ENCODE measurements at places on chromosomes 11 and 22.
A peak's percentile ranks its signal among the peaks of the same experiment; 100 is the strongest.

- no peak for DNase-seq
These were observed 305.8 kb downstream of the TTC28 start for GRCh38 chr22:28373831-28374230.

GRCh38 chr11:84685149-84685548 lies 942.0 kb downstream of the DLG2 start:
- DNase-seq, result no peak

- DNase-seq, result no peak
These were observed 11.4 kb upstream of the DENND5A start for GRCh38 chr11:9276571-9276970.

GRCh38 chr11:7532405-7533145 lies 18.8 kb downstream of the PPFIBP2 start:
- DNase-seq, result no peak

GRCh38 chr11:68615657-68616056 lies 68.7 kb upstream of the GAL start:
- no peak for DNase-seq

- DNase-seq, result no peak
These were observed 1.6 kb downstream of the YIF1A start for GRCh38 chr11:66287211-66287888.

GRCh38 chr22:19105456-19105855 lies 16.8 kb downstream of the DGCR2 start:
- DNase-seq, result no peak

DNA sequence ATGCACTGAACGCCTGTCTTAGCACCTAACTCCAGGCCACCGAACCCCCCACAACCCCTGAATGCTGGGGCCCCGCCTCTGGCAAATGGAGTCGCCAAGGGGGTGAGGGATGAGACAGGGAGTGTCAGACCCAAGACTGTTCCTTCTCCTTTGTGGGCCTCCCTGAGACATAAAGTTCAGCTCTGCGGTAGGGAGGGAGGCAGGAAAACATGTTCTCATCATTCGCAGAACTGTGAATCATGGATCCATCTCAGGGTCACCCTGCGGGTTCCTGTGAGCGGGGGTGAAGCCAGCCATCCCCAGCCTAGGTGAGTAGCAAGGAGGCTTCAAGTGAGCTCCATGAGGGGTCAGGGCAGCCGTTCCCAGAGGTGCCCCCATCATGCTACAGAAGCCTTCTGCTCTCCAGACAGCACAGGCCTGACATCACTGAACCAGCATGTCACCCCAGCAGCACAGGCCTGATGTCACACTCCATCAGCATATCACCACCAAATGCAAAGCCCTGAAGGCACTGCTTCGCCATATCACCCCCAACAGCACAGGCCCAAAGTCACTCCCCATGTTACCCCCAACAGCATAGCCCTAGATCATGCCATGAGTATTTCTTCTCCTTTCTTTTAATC lies 27.2 kb downstream of the TMPRSS6 start:
- no peak for DNase-seq

GRCh38 chr11:126190792-126191191 lies 20.7 kb downstream of the RPUSD4 start:
- DNase-seq, result no peak

DNA sequence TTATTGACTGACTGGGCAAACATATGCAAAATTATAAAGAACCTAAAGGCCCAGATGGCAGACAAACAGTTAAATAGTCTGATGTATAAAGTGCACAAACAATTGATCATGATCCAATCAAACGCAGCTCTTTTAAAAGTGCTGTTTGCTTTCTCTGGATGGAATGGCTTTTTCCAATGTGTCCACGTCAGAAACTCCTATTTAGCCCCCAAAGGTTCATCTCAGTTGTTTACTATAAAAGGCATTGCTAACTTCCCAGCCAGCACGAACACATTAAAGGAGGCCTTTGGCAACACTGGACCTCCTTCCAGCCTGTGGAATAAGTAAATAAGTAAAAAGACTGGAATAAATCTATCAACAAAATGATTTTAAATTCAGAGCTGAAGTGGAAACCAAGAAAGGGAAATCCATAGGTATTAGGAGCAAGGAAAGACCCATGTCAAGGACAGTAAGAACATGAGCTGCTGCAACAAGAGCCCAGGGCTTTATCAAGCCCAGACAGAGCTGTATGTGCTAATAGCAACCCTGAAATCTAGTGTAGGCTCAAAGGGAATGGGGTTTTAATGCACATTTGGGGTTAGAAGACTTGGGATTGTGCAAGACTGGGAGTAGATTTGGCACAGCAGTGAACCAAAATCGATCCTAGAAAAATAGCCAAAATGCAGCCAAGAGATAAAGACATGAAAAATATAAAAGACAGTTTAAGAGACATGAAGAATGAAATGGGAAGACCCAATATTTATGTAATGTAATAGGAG lies 105.4 kb downstream of the EFCAB6 start:
- DNase-seq, result no peak

DNA sequence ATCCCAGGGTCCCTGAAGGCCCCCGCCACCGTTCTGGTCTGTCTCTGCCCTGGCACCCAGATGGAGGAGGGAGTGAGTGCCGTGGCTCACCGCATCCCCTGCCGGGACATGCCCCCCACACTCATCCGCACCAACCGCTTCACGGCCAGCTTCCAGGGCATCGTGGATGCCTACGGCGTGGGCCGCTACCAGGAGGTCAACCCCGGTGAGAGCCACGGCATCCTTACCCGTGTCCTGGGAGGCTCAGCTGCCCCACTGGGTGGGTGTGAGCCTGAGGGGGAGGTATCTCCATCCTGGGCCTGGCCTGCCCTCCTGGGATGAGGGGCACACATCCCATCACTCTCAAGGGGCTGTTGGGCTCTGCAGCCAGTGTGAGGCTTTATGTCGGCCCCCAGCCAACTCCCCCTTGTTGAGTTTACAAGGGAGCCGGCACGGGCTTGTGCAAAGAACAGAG lies 6.1 kb downstream of the TCIRG1 start:
- no peak for DNase-seq

- no peak for DNase-seq
These were observed 88.3 kb downstream of the C11orf87 start for GRCh38 chr11:109510316-109510715.

DNA sequence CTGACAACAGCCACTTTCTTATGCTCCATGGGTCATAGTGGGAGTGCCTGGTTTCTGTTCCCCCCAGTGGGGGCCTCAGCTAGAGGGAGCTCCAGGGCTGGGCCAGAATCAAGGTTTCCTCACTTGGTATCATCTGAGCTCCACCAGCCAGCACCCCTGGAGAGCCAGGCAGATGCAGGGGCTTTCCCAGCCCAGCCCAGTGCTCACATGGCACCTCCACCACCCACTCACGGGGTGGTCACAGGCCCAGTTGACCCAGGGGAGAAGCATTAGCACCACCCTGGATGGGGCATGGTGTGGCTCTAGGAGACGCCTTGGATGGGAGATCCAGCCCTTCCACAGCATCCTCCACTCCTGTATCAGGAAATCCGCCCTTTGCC lies 24.1 kb upstream of the WNT7B start:
- no peak for DNase-seq

- DNase-seq, result no peak
These were observed 309.8 kb downstream of the SHANK2 start for GRCh38 chr11:70942593-70942992.

DNA sequence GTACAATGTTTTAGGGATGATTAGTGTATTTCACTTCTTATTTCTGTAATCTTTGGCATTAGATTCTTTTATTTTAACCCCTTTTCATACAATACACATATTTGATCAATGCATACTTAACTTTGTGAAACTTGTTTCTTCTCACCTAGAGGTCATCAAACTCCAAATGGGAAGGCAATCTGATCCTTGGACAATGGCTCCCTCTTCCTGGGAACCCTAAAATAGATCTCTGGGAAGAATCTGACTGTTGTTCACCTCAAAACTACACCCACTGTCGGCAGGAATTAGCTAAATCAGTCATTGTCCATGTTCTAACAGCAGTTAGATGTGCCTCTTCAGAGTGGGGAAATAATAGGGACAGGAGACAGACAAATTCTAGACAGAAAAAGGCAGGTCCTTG lies 707.4 kb upstream of the CHORDC1 start:
- no peak for DNase-seq

DNA sequence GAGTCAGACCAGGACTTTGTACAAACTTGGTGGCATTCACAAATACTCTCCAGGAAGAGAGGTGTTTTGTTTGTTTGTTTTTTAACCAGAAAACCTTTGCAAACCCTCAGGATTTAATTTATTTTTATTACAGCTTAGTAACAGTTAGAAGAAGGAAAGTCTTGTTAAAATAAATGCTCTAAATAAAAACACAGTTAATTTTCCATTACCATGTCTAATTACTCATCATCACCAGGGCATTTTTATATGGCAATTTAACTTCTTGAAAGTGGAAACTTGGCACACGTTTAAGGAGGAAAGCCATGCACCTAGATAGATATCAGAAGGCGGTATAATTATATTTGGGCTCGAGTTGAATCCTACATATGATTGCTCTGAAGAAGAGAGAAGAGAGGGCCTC lies 7.4 kb downstream of the BARX2 start:
- DNase-seq, result no peak

GRCh38 chr11:45606514-45607281 lies 58.7 kb downstream of the CHST1 start:
- DNase-seq, result no peak

DNA sequence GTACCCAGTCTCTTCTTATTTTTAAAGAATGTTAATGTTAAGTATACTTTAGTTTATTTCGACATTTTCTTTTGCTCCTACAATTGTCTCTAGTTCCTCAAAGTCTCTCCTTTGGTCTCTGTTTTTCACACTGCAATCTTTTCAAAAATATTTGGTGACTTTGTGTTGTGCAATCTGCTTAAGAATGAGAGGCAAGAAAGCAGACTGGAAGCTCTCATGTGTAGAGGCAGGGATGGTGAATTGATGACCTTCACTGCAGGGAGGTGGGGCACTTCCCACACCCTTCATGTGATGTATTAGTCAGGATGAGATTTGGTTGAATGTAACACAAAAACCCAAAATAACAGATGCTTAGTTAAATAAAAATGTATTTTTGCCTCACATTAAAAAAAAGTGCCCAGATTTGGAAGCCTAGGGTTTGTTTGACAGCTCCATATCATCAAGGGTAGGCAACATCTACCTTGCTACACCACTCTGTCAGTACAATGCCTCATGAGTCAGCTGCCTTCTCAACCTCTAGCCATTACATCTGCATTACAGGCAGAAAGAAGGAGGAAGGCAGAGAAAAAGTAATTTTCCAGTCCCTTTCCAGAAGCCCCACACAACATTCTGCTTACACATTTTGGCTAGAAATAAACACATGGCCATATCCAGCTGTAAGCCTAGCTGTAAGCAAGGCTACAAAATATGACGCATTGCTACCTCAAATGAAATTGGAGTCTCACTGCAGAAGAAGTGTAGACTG lies 3.8 kb upstream of the MMP27 start:
- DNase-seq, result no peak

DNA sequence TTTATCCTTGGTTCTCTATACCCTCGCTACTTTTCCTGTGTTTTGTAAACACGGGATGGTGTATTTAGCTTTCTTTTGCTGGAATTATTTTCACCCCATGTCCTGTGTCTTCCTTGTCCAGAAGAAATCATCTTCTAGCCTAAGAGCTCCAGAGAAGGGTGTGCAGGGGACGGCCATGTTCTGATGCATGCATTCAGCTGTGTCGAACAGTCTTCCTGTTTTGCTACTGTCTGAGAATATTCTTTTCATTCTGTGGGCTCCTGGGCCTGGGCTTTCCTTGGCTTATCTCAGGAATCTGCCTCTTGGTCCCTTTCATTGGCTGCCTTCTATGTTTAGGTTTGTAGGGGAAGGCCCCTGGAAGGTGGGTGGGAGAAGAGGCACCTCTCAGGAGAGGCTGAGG lies 10.6 kb upstream of the PLET1 start:
- no peak for DNase-seq

GRCh38 chr11:46051102-46051501 lies 70.2 kb downstream of the PHF21A start:
- no peak for DNase-seq

DNA sequence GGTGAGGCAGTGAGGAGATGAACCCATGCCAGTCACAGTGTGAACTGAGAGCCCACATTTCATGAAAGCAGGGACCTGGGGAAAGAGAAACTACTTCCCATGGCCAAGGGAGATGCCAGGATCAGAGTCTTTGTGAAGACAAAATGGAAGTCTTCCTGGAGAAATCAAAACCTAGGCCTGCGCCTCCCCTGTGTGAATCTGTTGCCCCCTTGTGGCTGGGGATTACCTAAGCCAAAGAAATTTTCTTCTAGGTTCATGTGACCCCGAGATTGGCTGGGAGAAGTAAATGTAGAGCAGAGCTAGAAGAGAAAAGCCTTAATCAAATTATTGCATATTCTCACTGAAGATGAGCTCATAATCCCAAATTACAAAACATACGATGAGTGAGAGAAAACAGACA lies 1075.3 kb downstream of the TBC1D22A start:
- DNase-seq, result peak; percentile 5

DNA sequence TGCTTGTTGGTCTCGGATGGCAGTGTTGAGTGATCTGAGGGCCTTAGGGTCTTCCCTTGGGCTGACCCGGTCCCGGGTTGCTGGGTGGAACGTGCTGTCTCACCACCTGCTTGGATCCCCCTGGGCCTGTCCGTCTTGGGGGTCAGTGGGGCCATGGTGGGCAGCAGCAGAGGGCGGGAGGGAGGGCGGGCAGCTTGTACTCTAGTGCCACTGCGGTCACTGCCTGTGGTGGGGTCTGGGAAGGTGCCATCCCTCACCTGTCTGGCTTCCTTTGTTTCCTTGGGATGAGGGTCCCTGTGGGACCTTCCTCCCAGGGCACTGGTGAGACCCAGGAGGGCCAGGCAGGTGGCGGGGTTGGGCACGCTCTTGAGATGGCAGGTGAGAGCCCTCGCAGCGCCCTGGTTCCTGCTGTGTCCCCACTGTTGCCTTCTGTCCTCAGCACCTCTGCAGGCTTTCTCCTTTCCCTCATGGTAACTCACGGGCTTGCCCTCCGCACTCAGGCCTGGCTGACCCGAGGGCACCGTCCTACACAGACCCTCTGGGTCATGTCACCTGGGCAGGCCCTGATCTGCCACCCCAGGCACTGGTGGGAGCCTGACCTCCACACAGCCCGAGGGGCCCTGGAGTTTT lies 34.2 kb downstream of the TBC1D22A start:
- no peak for DNase-seq

DNA sequence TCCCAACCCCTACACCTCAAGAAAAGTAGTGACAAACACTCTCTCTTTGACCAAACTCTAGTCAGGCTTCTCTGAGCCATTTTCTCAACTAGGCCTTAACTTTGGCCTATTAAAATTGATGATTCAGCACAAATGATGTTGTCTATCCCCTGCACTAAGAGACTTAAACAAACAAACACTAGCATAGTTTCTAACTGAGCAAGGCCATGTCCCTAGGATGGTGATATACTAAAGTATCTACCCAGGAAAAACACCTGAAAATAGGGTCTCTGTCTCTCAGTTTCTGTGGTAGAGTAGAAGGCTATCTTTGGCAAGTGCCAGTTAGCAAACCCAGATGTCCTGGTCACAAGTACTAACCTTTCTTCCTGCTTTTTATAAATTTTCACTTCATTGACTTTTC lies 219.7 kb upstream of the ANO3 start:
- DNase-seq, result no peak

GRCh38 chr22:38122616-38123015 lies 12.1 kb upstream of the BAIAP2L2 start:
- no peak for DNase-seq

GRCh38 chr11:132639986-132640385 lies 892.3 kb downstream of the OPCML start:
- no peak for DNase-seq

All from NCI-H2029 (cell line).